ENCODE measurements at places on chromosomes 2 and 18.

DNA sequence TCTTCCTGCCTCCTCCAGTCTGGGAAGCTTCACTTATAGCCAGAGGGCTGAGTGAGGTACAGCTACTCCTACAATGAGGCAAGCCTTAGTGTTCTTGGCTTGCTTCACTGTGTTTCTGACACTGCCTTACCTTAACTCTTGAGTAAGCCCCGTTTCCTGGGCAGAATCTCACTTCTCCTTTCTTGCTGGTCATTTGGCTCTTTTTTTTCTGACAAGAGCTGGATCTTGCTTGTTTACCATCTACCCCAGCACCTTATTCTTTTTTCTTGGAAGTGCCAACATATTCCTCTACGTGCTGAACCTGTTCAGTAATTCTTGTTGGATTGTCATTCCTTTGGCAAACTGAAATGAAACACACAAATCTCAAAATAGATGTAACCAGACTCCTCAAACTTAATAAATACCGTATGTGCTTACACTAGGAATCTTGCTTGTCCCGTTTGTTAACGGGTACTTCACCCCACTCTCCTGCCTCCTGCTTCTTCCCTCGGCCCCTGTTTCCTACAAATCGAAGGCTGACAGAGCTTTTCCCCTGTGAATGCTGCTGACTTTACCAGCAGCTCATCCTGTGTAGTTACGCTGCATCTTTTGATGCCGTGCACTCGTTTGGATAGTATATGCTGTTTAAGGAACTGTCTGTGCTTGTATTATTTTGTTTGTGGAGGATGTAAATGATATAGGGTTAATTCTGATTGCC is 132.2 kb downstream of the FMNL2 start:
- no peak for DNase-seq

DNA sequence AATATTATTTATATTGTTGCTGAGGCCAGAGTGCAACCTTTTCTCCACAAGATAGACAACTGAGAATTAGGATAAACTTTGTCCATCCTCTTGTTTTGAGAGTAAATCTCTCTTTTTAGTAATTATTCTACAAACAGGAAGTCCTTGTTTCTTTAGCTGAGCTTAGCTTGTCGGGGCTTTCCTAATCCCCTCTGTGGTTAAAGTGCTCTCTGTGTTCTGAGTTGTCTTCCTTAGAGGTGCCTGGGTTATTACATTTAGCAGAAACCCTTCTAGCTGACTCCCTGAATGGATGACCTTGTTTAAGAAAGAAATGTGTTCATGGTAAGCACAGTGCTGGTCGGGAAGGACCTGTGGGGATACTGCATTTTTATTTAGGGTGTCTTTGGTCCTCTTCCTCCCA is 12.7 kb downstream of the USP39 start:
- no peak for DNase-seq

- DNase-seq = no peak
Observed at GRCh38 chr2:235939471-235939870, 228.7 kb downstream of the GBX2 start.

DNA sequence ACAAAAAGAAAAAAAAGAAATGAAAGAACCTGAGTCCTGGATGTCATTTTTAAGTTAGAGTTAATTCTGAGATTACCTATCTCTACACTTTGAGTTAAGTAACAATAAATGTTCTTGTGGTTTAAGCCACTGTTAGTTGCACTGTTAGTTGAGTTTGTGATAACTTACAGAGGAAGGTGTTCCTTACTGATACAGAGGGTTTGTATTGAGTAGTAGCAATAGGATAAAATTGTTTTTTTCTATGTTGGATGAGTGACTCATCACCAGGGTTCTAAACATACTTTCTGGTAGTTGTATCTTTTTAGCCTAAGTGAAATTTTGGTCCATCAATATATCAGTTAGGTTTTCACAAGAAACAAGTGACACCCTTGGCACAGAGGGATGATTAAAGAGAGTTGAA is 4.0 kb upstream of the LCLAT1 start:
- DNase-seq = no peak

DNA sequence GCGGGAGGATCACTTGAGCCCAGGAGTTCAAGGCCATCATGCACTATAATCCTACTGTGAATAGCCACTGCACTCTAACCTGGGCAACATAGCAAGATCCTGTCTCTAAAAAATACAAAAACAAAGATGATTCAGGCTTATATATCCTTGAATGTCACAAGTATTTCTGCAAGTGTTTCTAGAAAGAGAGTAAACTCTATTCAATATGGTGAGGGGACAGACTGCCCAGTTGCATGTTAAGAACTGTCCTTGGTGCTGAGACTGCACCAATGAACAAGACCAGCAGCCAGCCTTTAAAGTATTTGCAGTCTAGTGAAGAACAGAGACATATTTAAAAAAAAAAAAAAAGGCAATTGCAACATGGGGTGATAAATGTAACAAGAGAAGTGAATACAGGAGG is 16.4 kb downstream of the MAP3K19 start:
- no peak for DNase-seq

DNA sequence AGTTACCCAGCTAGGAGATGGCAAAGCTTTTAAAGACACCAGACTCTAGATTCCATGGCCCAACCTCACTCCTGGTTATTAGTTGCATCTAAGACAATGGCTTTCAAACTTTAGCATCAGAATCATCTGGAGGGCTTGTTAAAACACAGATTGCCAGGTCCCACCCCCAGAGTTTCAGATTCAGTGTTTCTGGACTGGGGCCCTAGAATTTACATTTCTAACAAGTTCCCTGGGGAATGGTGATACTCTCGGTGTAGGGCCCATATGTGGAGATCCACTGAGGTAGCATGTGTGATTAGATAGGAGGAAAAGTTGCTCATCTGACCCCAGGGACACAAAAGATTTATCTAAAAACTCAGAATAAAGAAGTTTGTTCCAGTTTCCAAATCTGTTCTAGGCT is 14.5 kb upstream of the TTR start:
- no peak for DNase-seq

DNA sequence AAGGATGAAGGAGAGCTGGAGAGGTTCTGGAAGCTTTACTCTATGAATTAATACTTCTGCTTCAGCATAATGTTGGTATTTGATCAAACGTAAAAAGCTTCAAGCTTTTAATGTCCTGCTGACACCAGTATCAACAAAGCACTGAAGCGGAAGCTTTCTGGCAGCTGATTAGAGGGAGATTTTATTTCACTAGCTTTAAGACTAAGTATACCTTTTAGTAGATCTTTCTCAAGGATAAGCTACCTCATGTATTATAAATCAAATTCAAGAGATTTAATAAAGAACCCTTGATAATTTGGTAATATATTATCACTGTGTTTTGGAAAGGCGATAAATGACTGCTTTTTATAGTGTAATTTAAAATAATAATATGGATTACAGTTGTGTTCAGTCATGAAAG is 128.0 kb upstream of the CD302 start:
- DNase-seq = no peak

GRCh38 chr2:196725218-196725617 is 74.3 kb downstream of the GTF3C3 start:
- DNase-seq = no peak

DNA sequence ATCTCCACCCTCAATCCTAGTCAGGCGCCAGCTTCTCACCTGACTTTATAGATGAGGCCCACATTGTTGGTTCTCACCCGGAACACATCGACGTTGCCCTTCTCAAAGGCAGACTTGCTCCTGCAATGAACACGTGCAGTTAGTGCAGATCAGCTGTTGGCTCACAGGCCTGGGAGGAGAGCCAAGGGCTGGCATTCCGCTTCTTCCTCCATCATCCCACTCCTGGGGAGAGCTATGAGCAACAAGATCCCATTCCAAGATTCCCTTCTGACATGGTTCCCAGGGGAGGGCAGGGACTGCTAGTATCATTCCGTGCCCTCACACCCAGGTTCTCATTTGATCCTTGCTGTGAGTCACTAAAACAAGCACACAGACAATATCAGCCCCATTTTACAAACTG is 15.1 kb downstream of the LOXHD1 start:
- no peak for DNase-seq

GRCh38 chr2:28436525-28437051 is 43.9 kb downstream of the FOSL2 start:
- no peak for DNase-seq

- no peak for DNase-seq
Observed at GRCh38 chr2:151943461-151943860, 115.2 kb upstream of the ARL5A start.

GRCh38 chr2:35530615-35531135 is 824.9 kb upstream of the CRIM1 start:
- DNase-seq = no peak

DNA sequence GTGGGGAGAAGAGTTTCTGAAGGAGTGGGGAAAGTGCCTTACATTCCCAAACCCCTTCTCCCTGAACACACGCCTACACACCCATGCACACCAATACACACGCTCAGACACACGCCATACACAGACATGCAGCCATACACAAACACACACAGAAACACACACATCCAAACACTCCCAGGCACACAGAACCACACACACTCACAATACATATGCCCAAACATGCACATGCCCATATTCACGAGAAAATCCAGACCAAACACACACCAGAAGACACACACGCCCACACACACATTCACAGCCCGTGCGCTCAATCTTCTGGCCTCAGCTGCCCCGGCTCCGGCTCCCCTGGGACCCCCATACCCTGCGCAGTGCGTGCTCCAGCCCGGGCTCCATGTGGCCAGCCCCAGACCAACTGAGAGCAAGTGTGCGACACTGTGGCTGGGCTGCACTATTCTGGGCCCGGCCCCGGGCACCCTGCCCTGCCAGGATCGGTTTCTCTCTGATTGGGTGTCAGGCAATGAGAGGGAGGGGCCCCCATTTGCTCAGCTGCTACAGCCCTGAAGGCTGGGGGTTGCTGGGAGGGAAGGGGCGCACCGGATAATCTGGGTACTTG is at the start of gene PRKAG3:
Gene PRKAG3, minus strand, starts transcription at position 426 of the 613 bp plus-strand sequence.
- DNase-seq = no peak

- DNase-seq = no peak
Observed at GRCh38 chr18:50749421-50749820, 70.4 kb downstream of the MRO start.

DNA sequence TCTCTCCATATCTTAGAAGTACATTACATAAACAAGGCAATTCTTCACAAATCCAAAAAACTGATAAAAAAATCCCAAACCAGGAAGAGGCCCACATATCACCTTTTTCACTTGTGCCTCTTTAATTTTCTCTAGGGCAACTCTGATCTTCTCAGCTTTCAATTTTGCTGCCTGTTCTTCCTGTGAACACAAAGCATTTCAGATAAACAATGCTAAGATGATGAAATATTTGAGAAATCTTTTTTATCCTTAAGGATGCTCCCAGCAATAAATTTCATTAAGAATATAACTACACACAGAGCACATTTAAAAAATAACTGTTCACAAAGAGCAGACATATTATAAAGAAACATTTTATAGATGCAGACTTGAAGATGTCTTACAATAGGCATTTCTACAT is 73.4 kb downstream of the RAPH1 start:
- DNase-seq = no peak

All from stimulated activated CD8-positive, alpha-beta memory T cell treated with anti-CD3 and anti-CD28 coated beads, Interleukin-7, amount 100 ng/mL, for 1 hour (primary cell).